ENCODE measurements at places on chromosomes 2 and 18. TPM values are rescaled to one million over a fixed set of nuclear protein-coding genes. Genes with fewer than 3 reads are reported as not detected.

CPLX4 gene
- total RNA-seq = not detected

IDH1 gene
- 118 TPM for total RNA-seq

DNA sequence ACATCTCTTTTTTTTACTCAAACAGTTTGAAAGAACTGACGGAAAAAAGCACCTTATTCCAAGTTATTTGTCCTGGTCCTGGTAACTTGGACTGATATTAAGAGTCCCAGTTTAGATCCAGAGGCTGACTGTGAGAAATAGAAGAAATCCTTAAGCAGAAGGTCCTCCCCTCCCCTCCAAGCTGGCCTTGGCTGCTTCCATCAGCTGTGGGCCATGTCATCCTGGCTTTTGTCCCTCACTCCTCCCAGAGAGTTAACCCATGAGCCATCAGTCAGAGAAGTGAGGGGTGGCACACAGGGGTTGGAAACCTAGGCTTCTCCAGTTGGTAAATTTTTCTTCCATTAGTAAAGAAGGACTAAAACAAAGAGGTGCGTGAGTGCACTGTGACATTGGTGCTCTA, 9.7 kb upstream of the NAPG start:
- DNase-seq = no peak

DAW1 gene
- not detected for total RNA-seq

- no peak for DNase-seq
These were observed 83.9 kb downstream of the LYPD1 start for GRCh38 chr2:132586101-132586511.

CCDC68 gene
- 0.26 TPM for total RNA-seq

Data from dermis microvascular lymphatic vessel endothelial cell (primary cell).